ENCODE measurements at places on chromosomes 13 and 19.

GRCh38 chr19:29031216-29031615, 181.7 kb downstream of the UQCRFS1 start:
- no peak for DNase-seq

DNA sequence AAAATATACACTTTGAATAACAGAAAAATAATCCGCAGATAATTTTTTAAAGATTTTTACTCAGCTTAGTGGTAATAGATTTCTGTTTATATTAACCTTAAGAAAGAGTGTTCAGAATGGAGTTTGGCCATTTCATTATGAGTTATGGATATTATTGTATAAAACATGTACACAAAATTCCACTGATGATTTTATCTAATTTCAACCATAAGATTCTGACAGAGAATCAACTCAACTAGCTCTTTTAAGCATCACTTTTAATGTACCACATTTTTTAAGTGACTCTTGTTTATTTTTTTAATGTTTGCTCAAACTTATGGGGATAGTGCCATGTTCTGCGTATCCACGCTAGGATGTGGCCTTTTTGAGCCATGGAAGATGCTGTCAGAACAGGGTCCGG, 75.7 kb downstream of the COL4A2 start:
- no peak for DNase-seq

GRCh38 chr13:22062478-22063205, 391.8 kb downstream of the FGF9 start:
- DNase-seq: no peak

DNA sequence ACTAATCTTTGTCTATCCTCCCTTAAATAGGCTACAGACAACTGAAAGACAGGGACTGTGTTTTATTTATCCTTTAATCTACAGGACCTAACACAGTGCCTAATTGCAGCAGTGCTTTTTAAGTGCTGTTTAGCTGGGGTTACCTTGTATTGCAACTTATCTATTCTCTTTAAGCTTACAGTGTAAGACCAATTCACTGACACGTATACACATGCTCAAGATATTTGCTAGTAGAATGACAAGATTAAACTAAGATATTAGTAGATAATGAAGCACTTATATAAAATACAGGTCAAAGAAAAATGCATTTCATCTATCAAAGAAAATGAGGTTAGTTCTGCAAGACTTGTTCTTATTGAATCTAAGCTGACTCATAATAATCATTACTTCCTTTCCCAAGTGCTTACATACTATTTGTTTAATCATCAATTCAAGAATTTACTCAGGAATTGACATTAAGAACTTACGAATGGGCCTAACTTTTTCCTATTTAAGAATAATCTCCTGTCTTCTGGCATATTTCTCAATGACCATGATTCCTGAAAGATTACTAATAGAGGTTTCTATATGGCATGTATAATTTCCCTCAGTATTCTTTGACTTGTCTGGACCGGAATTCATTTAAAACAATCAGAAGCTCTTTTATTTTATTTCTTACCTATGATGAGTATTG, 75.8 kb upstream of the MAB21L1 start:
- DNase-seq: no peak

GRCh38 chr13:59728896-59729545, 434.7 kb downstream of the DIAPH3 start:
- DNase-seq: no peak

DNA sequence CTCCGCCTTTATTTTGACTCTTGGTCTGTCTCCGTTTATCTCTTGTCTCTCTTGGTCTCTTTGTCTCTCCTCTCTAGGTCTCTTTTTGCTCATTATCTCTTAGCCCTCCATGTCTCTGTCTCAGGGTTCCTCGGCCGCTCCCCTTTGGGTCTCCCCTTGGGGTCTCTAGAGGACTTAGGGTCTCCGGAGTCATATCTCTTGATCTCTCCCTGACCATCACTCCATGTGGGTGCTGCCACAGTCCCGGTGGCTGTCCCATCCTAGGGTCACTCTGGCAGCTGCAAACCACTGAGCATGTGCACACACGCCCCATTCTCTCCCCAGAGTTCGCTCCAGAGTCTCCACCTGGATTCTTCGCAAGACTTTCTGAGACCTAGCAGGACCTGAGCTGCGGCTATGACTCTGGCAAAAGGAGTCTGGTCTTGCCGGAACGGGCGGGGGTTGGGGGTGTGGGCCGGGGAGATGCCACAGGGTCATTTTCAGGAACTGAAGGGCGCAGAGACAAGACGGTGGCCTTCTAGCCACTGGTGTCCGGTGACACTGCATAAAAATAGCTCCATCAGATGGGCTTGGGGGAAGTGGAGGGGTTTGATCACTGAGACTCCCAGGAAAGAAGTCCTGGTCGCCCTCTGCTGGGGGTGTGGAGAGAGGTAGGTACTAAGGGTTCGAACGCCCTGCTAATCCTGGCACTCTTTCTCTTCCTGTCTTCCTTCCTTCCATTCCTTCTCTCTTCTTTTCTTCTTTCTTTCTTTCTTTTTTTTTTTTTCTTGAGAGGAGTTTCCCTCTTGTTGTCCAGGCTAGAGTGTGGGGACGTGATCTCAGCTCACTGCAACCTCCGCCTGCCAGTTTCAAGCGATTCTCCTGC, 1.2 kb upstream of the KCNA7 start:
- DNase-seq: no peak

DNA sequence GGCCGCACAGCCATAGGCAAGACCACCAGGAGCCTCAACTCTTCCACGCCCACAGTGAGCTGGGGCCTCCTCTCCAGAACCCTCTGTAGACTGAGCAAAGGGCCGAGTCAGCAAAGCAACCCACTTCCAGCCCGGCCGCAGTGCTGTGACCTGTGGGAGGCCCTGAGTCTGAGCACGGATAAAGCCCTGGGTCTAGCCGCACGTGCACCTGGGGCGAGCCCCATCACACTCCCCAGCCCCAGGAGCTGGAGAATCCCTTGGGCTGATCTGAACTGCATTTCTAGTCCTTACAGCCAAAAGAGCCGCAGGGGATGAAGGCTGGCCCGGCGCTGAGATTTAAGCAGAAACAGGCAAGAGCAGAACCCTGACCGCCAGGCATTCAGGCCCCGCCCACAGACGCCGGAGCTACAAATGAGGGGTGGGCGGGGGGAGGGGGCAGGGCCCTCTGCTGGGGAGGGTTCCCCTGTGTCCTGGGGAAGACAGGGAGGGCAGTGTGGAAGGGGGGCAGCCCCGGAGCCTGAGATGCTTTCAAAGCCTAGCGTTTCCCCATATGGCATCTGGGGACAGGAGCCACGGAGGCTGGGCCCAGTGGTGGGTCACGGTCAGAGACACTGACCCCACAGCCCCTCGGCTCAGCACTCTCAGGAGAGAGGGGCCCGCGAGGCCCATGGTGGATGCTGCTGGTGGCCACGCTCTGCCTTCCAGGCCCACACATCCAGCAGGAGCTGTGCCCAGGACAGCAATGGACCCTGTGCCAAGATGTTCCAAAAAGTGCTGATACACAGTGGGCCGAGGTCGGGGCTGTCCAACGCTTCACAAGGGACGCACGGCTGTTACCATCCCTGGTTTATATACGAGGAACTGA, 4.9 kb downstream of the TMEM259 start:
- no peak for DNase-seq

- DNase-seq: no peak
Observed at GRCh38 chr13:103839460-103839859, 773.2 kb upstream of the SLC10A2 start.

DNA sequence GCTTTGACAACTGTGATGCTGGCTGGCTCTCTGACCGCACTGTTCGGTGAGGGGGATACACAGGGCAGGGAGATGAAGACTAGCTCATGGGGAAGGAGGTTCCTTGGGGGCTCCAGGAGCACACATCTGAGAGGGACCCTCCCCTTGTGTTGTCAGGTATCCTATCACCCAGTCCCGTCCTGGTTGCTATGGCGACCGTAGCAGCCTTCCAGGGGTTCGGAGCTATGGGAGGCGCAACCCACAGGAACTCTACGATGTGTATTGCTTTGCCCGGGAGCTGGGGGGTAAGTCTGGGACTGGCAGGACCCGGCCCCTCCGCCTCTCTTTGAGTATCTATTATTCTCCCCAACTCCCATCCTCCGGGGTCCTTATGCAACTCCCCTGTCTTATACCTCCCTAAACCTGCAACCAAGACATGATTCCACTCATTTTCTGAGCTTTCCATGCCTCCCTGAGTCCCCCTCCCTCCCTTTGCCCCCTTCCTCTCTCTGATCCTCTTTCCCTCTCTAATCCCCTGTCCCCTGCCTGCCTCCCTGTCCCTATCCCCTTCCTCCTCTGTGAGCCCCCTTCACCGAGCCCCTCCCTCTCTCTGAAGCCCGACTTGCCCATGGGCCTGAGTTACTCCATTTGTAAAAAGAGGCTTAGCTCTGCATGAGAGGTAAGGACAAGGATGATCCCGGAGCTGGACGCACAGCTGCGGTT, 12.5 kb downstream of the NCAN start:
- no peak for DNase-seq

- DNase-seq: no peak
Observed at GRCh38 chr13:27183561-27184147, 12.0 kb upstream of the USP12 start.

DNA sequence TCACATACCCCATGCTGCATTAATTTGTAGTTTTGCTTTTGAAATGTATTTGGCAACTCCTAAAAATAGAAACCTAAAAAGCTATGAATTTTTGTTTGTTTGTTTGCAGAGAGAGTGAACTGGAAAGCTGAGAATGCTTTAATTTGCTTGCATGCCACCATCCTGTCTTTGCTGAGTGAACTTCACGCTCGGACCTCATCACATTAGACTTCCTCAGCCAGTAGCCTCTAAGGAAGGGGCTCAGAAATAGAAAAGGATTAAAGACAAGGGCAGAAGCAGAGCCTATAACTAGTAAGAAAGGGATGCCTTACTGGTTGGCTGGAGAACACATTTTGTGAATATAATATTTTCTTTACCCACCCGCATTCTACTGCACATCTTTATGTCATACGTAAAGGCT, 275.1 kb downstream of the DCLK1 start:
- DNase-seq: no peak

- no peak for DNase-seq
Observed at GRCh38 chr19:17560205-17560595, 4.8 kb downstream of the COLGALT1 start.

DNA sequence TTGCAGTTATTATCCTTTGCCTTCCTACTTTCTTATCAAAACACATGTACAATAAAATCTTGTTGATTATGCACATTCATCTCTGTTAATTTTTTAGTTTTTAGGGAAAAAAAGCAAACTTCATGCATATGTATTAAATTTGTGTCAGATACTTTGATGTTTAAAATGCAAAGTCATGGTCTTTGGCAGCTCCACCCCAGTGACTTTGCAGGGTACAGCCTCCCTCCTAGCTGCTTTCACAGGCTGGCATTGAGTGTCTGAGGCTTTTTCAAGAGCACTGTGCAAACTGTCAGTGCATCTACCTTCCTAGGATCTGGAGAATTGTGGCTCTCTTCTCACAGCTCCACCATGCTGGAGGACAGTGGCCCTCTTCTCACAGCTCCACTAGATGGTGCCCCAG, 1988.1 kb upstream of the PCDH20 start:
- DNase-seq: no peak

GRCh38 chr19:5805462-5806132, 730 bp downstream of the NRTN start:
- DNase-seq: peak; percentile 58

DNA sequence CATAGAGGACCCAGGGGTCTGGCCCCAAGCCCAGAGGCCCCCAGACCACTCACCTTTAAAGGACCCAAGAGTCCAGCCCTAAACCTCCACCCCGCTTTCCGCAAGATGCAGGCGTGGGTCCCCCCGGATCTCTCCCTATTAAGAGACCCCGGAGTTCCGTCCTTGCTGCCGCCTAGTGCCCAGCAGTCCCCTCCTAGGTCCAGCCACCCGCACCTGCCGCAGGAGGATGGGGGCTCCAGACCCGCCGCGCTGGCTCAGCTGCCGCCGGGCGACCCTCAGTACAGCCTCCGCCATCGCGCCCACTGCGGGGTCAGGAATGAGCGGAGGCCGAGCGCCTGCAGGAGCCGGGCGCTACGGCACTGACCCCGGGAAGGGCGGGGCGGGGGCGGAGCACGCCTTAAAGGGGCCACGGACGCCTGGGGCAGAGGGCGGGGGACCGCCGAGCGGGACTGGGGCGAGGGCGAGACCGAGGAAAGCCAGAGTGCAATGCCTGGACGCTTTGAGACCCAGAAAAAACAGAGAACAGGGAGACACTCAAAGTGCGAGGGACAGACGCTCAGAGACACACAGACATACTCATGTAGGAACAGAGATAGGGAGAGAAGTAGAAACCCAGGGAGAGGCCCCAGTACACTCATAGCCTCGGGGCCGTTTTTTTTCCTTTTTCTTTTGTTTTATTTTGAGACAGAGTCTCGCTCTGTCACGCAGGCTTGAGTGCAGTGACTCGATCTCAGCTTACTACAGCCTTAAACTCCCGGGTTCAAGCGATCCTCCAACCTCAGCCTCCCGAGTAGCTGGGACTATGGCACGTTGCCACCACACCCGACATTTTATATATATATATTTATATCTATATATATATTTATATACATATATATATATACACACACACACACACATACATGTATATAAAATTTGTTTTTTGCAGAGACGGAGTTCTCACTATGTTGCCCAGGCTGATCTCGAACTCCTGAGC, at the start of gene ETHE1:
ETHE1 (minus strand) TSS at position 318 of the 976 bp plus-strand sequence; CDS start at position 294, 24 bp downstream.
- peak; percentile 62 for DNase-seq

DNA sequence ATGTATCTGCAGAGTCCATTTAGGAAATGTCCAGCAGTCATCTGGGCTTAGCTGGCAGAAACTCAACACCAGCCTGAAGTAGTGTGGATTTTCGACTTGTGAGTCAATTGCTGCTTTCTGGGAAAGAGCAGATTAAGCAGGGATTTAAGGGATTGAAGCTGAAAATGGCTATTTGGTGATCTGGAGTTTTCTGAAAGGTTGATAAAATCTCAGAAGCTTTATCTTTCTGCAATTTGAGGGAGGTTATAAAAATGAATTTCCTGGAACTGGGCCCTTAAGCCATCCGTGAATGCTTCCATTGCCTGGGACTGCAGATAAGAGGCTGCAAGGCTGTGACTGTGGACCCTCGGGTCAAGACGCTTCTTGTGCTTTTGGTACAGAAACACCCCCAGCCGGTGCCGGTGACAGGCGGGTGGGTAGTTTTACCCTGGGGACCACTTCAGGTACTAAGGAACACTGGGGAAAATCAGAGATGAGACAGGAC, 61.5 kb downstream of the COL4A1 start:
- no peak for DNase-seq

GRCh38 chr13:24899601-24900000, 135.6 kb downstream of the RNF17 start:
- no peak for DNase-seq

GRCh38 chr19:40775632-40776022, 306 bp downstream of the MIA start:
- no peak for DNase-seq

- DNase-seq: no peak
Observed at GRCh38 chr19:50777261-50777660, 7.0 kb downstream of the GPR32 start.

GRCh38 chr19:2733930-2734588, 5.8 kb downstream of the SLC39A3 start:
- no peak for DNase-seq

GRCh38 chr19:40803857-40804782, 5.1 kb downstream of the EGLN2 start:
- DNase-seq: peak; percentile 52

GRCh38 chr19:34319785-34320184, 45.2 kb upstream of the GPI start:
- DNase-seq: no peak
